ENCODE measurements at places on chromosomes 6 and 20.

- DNase-seq = no peak
Observed at GRCh38 chr6:39313526-39314272, 520 bp downstream of the KCNK17 start.

GRCh38 chr20:48197066-48197465, 411.8 kb upstream of the SULF2 start:
- no peak for DNase-seq

GRCh38 chr6:18997375-18997826, 610.3 kb downstream of the RNF144B start:
- no peak for DNase-seq

DNA sequence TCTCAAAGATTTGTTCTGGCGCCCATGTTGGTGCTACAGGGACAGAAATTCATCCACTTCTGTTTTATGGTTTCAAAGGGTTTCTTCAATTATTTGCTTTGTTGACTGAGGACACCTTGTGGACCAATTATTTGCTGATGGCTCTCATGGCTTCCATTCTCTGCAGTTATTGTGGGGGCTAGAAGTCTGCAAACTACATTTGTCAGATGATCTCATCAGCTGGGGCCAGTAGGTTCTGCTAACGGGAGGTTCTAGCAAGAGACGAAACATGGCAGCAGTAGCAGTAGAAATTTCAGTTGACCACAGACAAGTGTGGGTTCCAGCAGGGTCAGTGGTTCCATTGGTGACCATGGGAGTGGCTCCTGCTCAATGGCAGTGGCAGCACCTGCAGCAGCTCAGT, 72.8 kb upstream of the BLCAP start:
- DNase-seq = no peak

DNA sequence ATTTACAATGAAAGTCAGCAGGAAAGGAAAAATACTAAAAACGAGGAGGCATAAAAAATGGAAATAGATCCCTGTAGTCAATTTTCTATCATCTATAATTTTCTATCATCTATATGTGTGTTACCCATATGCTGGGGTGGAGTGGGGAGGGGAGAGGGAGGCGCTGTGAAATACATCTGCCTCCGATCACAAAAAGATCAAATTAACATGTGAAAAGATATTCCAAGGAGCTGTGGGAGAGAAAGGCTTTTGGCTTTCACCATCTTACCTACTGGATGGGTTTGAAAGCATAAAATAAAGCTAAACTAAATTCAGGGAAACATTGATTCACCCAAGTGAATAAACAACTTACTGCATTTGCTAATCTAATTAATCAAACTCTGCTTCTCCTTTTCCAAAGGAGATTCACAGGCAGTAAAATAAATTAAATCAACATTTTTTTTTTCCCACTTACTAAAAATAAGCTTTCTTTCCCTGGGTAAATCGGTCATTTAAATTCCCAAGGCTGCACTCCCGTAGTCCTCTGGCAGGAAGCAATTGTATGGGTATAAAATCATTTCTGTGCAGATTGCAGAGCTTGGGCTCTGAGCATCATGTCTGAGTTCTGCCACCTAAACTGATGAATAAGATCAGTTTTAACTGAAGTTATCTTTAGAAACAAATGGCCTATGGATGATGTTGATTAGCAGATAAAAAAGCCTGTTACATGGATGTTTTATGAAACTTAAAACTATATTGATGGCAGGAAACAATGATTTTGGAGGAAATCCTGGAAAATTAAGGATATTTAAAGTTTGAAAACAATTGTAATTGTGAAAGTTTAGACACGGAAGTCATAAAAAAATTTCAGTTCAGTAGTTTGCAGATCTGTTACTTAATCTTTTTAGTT, 147.9 kb downstream of the SOX4 start:
- no peak for DNase-seq

DNA sequence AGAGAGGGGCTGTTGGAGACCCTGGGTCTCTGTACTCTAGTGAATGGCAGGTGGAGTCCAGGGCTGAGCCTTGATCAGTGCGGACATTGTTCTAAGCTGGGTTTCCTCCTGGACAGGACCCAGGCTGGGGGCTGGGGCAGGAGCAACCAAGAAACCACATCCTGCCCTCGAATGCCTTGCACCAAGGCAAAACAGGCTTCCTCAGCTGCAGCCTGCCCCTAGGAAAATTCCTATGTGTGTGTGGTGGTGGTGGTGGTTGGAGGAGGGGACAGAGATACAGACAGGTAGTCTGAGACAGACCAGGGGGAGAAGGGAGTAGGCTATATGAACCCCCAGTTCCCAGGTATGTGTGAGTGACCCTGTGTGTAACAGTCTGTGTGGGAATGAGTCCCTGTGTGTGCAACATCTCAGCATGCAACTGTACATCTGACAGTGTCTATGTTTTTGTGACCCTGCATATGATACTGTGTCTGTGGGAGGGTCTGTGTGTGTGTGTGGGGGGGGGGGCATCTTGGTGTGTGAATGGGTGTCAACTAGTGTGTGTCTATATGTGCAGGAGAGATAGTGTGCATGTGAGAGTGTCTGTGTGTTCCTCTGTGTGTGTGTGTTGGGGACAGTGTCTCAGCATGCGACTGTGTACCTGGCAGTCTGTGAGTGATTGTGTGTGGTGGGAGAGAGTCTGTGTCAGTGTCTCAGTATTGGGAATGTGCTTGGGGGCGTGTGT, 3.0 kb downstream of the GLP1R start:
- DNase-seq = no peak

- DNase-seq = no peak
Observed at GRCh38 chr20:2987861-2988260, 55.6 kb upstream of the GNRH2 start.
